ENCODE measurements at places on chromosomes 11 and 22.

DNA sequence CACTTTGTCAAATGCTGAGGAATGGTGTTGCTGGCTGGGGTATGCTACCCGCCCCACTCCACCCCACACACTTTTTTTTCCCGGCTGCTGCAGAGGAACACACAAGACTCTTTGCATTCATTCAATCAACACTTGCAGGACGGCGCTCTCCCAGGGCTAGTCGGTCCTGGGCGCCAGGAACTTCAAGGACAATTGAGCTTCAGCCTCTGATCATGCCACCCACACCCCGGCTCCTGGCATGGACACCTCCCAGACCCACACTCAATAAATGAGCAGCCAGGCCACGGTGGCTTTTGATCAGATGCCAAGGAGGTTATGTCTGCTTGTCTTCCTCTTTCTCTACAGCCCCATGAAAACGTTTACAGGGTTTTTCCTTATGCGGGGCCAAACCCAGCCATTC is 19.8 kb downstream of the TPST2 start:
- no peak for DNase-seq

DNA sequence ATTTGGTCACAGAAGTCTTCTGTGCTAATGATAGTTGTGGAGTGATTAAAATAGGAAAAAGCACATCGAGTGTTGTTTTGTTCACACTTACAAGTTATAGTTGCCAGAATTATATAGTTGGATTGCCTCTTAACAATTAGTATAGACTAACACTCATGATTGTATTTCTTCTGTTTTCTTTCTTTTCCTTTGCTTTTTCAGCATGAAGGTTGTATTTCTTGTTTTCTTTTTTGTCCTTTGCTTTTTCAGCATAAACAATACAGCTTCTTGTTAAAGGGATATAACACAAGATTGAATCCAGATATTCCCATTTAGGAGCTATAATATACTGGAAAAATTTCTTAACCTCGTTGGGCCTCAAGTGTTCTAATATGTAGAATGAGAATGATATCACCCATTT is 31.1 kb downstream of the ACER3 start:
- DNase-seq = no peak

DNA sequence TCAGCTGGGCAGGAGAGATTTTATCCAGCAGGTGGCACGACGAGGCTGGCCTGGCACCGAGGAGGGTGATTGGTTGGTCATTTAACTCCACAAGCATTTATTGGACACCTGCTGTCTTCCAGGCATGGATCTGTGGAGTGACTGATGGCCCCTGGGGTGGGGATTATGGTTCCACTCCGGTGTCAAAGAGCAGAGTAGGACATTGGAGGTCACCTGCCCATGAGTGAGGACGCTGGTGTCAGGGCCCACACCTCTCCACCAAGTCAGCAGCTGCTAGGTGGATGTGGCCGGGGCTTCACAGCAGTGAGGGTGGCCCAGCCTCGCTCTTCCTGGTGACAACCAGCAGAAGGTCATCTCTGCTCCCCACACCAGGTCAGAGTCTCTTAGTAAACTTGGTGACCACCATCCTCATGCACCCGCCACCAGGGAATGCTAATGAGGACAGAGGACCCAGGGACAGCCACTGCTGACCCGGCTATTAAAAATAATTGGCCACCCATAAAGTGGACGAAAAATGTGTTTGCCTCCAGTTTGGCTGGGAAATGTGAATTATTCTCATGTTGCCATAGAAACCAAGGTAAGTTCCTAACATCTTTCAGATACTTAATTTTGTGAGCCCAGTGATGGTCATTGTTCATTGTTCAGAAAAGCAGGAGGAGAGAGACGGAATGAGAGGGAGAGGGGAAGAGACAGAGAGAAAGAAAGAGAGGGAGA is 428.7 kb downstream of the TBC1D22A start:
- DNase-seq = no peak

- no peak for DNase-seq
These were observed 2.4 kb downstream of the GSTT4 start for GRCh38 chr22:24002851-24003250.

GRCh38 chr22:44383064-44383575 is 70.4 kb upstream of the SHISAL1 start:
- DNase-seq = no peak

GRCh38 chr22:29635734-29636357 is 32.4 kb downstream of the NF2 start:
- DNase-seq = no peak

DNA sequence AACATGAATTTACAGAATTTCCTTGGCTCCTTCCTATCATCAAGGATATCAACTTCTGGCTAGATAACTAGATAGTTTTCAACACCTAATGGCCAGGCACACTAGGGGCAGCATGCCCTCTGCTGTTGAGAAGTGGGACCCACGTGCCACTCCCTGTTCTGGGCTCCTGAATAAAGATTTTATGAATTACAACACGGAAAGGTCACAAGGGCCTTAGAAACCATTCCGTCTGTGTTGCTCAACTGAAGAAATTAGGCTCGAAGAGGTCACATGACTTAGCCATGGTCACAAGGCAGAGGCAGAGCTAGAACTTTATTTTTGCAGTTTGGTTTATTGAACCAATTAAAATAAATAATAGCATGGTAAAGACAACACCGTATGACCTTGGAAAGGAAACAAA is 36.0 kb downstream of the PRCP start:
- DNase-seq = no peak

- DNase-seq = no peak
These were observed 131.0 kb downstream of the FBXO7 start for GRCh38 chr22:32605576-32605975.

DNA sequence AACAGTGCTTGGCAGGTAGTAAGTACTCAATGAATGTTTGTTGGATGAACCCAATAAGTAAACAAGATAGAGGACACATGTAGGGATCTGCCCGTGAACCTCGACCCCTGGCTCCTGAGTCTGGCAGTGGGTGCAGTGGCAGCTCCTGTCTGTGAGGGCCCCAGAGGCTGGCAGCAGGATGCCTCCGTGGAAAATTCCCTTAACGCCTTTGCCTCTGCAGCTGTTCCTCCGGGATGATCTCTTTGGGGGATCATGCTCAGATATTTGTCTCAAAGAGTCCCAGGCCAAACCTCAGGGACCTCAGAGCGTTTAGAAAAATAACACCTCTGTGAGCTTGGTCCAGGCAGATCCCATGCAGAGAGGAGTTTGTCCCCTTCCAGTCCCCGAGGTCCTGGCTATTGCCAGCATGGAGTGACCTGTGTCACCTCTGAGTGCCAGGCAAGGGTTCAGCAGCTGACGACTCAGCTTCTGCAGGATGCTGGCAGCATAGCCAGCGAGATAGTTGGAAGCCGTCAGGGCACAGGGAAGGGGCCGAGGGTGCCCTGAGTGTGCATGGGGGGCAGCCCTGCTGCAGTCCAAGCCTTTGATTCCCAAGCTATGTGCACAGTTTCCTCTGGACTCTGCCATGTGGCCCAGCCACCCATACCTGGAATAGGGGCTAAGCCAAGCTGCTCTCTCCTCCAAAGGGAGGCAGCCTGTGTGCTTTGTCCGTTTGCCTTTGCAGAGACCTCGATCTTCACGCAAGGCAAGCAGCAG is 613 bp upstream of the MCHR1 start:
- DNase-seq = no peak

DNA sequence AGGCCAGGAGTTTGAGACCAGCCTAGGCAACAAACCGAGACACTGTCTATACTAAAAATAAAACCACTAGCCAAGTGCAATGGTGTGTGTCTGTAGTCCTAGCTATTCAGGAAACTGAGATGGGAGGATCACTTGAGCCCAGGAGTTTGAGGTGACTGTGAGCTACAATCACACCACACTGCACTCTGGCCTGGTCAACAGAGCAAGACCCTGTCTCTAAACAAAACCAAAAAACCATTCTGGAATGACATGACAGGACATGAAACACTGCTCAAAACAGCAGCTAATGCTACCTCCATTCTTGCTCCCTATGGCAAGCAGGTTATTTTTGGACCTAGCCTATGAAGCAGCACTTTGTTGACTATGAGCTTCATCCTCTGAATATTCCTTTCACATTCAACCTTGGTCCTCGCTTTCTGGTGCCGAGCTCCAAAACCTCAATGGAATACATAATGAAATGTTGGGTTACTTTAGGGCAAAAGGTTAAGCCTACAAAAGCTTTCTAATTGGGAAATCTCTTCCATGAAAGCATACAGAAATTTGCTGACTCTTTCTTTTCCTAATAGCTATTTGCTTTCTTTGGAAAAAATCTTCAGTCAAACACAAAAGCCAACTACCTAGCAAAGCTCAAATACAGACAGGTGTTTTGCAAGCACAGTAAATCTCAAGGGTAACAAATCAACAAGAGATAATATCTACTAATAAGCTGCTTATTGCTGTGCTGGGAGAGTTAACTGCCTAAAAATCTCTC is 21.1 kb downstream of the SIK3 start:
- no peak for DNase-seq

DNA sequence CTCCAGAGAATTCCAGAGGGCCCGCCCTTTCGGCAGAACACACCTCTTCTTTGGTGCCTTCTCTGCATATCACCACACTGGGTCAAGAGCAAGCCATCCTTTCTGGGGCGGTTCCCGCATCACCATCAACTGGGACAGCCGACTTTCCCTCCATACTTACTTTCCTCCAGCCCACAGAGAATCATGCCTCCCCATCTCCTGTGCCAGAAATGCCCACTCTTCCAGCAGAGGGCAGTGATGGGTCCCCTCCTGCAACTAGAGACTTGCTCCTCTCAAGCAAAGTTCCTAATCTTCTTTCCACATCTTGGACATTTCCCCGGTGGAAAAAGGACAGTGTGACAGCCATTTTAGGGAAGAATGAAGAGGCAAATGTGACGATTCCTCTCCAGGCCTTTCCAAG is 157.7 kb downstream of the C11orf91 start:
- DNase-seq = peak; percentile 50

- DNase-seq = no peak
These were observed 19.2 kb upstream of the PGM2L1 start for GRCh38 chr11:74417379-74417804.

DNA sequence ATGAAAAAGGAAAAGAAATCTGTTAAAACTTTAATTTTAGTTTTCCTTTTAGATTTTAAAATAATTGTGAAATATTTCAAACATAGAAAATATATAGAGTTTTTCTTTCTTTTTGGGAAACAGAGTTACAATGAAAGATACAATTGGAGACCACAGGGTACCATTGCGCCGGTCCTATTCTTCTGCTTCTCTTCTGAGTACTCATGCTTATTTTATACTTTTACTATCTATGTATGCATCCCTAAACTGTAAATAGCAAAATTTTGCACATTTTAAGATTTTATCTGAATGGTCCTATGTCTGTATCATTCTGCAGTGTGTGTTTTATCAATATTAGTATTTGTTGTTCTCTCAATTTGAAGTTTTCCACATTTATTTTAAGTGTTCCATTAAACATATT is 65.0 kb downstream of the EHF start:
- no peak for DNase-seq

- DNase-seq = no peak
These were observed 45.5 kb upstream of the ALKBH3 start for GRCh38 chr11:43835104-43835503.

DNA sequence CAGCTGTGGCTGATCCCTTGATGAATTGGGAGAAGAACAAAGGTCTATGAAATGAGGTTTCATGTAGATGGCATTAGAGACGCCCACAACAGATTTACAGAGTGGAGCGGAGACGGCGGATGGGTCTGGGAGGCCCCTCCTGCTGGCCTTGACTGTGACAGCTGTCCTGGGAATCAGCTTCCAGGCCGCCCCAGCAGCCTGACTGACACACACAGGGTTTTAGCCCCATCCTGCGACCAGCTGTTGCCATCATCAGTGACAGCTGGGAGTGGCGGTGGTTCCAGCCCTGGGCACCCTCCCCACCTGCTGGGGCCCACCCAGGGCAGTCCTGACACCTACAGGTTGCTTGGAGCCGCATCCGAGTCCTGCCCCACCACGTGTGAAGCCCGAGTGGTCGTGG is 64.0 kb upstream of the PPP6R3 start:
- no peak for DNase-seq

- DNase-seq = no peak
These were observed 15.8 kb upstream of the ETS1 start for GRCh38 chr11:128603003-128603696.

GRCh38 chr22:24133187-24133965 is 47.9 kb upstream of the SUSD2 start:
- no peak for DNase-seq

GRCh38 chr11:133940034-133940433 is 16.7 kb downstream of the IGSF9B start:
- no peak for DNase-seq

DNA sequence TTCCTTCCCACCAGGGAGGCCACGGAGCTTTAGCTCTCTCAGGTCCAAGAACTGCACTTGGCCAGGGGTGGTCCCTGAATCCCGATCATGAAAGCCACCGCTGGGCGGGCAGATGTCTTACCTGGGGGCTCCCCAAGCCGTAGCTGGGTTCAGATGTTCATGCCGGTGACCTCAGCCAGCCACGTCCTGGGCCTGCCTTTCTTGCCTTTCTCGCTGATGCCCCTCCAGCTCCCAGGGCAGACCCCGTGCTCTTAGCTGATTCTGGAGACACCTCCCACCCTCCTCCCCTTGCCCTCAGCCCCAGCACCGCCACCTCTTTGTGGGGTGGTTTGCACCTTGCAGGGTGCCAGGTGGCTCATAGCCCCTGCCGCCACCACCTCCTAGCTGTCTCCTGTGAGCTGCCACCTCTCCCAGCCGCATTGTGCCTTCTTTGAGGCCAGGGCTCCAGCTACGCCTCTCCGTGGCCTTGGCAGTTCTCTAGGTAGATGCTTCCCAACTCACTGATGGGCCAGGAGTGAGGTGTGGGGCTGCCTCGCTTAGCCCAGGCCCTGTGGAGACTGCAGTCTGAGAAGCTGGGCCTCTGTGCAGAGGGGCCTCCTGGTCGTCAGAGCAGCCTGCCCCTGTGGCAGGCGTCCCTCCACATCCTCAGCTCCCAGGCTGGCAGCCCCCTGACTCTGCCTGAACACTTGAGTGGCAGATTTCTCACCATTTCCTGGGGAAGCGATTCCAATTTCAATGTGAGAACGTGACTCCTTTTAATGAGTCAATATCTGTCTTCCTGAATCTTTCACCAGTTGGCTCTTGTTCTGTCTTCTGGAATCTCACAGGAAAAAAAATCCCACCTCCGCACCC is 97.6 kb upstream of the B3GAT1 start:
- no peak for DNase-seq

GRCh38 chr11:69750108-69750850 is 24.9 kb downstream of the FGF4 start:
- no peak for DNase-seq

- no peak for DNase-seq
These were observed 57.6 kb downstream of the SLC5A1 start for GRCh38 chr22:32100711-32101110.

DNA sequence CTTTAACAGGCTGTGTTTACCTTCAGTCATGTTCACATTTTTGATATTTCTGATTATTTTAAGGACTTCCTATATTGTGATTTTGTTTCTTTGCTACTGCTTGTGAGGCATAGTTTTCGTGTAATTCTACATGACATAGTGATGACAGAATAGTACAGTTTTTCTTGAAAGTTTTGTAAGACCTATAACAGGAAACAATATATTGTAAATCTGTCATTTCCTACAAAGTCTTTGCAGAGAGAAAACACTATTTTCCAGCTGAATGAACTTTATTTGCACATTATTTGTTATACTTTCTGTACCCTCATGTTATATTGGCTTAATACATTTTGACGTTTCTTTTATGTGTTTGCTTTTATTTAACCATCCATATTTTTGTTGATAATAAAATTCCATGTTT is 191.1 kb downstream of the TMEM135 start:
- no peak for DNase-seq

- DNase-seq = no peak
These were observed 7.9 kb downstream of the FAM118A start for GRCh38 chr22:45317551-45318167.

- DNase-seq = no peak
These were observed 72.7 kb upstream of the PRDM11 start for GRCh38 chr11:45073685-45074141.

Data from GM19239 (cell line).